Stimulated activated CD8-positive, alpha-beta memory T cell treated with anti-CD3 and anti-CD28 coated beads, Interleukin-15, amount 100 ng/mL, for 48 hours (primary cell): ENCODE measurements at places on chromosomes 4 and X.

DNA sequence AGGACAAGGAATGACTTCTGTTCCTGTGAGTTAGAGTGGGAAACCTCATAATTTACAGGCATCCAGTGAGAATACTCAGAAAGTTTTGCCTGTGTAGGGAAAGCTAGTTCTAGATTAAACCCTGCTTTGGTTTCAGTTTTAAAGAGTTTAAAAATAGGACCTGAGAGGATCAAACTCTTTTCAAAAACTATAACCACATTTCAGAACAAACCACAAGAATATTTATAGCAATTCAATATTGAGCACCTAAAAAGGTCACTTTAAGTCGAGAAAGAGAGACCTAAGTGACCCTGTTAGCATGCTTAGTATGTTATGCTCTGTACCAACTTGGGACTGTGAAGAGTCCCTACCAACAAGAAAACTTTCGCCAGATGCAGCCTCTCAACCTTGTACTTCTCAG, 17.4 kb upstream of the PWWP3B start:
- DNase-seq, result no peak

DNA sequence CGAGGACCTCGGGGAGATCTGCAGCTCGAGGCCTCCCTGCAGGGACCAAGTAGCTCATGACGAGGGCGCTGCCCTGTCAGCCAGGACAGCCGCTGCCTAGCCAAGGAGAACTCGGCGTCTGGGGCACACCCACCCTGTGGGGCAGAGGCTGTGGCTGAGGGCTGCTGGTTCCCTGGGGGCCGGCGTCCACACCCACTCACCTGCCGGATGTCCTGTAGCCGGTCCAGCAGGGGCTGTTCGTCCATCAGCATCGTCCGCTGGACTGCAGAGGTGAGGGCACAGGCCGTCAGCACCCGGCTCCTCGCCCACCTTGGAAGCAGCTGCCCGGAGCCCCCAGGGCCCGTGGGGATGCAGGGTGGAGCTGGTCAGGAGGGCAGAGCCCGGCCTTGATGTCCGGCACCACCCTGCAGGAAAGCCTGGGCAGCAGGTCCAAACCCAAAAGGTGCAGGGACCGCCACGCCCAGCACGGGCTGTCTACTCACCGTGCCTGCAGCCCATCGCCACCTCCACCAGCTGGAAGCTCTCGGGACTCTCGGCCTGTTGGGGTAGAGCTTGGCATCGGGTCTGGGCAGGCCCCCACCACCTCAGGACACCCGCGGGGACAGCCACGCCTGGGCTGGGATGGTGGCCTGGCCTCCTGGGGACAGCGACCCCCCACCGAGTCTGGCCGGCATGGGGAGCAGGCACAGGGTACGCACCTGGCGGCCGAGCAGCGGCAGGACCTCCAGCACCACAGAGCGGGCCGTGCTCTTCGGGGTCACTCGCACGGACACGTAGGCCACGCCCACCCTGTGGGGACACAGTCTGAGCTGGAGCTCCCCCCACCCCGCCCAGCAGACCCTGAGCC, 6.9 kb downstream of the DGKQ start:
- no peak for DNase-seq

GRCh38 chr4:168857009-168857408, 153.0 kb downstream of the CBR4 start:
- no peak for DNase-seq

- DNase-seq, result no peak
These were observed 12.5 kb upstream of the KLF8 start for GRCh38 chrX:56219700-56220099.

GRCh38 chr4:151025759-151026158, 10.7 kb upstream of the LRBA start:
- no peak for DNase-seq

DNA sequence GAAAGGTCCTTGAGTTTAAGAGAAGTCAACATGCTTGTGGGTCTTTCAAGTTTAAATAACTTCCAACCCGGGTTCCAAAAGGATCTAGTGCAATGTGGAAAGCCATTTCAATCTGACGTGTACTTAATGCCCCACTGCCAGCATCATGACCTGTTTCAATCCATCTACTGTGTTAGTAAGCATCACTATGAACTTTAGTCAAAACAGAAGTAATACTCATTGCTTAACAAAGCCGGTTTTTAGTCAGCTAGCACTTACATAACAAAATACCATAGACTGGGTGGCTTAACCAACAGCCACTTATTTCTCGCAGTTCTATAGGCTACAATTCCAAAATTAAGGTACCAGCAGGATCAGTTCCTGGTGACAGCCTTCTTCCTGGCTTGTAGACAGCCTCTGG, 677.5 kb downstream of the DMD start:
- no peak for DNase-seq

DNA sequence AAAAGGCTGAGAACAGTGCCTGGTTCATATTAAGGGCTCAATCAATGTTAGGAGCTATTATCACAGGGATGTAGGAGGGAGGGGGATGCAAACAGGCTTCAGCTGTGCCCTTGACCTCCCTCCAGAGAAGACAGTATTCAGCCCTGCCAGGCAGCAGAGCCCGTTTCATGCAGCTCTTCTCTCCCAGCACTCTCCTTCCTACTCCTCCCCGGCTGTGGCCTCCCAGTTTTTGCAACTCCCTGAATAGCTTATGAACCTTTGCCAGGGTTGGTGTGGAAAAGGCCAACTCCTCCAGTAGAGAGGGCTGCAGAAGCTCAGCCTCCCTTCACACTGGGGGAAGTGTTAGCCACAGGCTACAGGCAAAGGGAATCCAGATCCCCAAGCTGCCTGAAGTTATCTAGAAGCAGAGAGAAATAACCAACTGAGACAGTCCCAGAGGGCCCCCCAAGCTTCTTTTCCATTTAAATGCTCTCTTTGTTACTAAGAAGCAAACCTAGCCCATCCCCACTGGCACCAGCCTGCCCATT, 31.7 kb upstream of the APLN start:
- no peak for DNase-seq

- DNase-seq, result no peak
These were observed 130.8 kb downstream of the ENOX2 start for GRCh38 chrX:130772105-130772775.

GRCh38 chr4:81589262-81589661, 117.6 kb upstream of the RASGEF1B start:
- no peak for DNase-seq

GRCh38 chr4:53040459-53040815, 178.3 kb downstream of the RASL11B start:
- no peak for DNase-seq

DNA sequence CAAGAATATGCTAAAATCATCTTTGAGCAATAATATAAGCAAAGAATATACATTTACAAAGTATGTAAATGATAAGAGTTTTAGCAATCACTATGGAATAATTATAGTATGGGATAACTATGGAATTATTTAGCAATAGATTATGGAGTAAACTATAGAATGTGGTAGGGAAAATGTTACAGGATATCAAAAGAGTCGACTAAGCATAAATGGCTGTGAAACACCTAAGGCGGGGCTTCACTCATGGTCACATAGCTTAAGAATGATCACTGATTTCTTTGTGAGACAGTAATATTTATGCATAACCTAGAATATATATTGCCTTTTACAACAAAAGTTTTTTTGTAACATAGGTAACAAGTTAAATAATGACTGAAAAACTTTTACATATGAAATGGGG, 2049.7 kb downstream of the ARAP2 start:
- DNase-seq, result no peak

- DNase-seq, result no peak
These were observed 10.9 kb upstream of the NALF2 start for GRCh38 chrX:69493193-69493592.

DNA sequence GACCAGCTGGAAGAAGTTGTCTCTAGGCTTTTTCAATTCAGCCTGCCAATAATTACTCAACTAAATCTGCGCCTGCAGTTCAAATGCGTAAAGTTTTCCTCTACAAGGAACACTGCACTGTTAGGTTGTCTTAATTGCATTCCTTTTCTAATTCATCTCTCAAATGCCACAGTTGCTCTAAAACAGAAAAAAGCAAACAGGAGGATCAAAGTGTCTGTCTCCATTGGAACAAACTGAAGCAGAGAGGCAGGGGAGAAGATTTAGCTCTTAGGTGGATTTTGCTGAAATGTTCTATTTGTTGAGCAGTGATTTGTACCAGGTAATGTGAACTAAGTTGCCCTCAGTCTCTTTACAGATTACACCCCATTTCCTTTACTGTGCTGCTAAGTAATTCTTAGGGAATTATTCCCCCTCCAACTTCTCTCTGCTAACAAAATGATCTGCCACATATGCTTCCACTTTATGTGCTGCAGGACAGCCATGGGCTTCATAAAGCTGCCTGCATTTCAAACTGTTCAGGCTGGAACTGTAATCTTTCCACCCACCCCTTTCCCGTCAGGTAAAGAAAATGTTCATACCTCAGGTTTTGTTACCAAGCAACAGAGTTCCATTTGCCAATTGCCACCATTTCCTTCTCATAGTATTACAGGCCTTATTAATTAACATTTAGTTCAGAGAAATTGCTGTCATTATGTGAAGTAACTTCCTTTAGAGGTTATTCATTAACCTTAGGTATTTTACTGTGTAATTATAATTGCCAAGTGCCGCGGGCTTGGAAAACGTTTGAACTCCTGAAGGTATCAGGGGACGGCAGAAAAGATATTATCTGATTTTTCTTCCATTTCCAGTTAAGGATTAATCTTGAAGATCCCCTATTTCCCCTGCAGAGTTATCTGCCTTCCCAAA, 149.3 kb downstream of the SPRY1 start:
- DNase-seq, result no peak

GRCh38 chr4:56976837-56977320, 527 bp downstream of the NOA1 start:
- no peak for DNase-seq

GRCh38 chr4:2651546-2651945, 104.6 kb downstream of the TNIP2 start:
- DNase-seq, result no peak

GRCh38 chrX:130415201-130415600, 13.4 kb downstream of the RBMX2 start:
- DNase-seq, result no peak

DNA sequence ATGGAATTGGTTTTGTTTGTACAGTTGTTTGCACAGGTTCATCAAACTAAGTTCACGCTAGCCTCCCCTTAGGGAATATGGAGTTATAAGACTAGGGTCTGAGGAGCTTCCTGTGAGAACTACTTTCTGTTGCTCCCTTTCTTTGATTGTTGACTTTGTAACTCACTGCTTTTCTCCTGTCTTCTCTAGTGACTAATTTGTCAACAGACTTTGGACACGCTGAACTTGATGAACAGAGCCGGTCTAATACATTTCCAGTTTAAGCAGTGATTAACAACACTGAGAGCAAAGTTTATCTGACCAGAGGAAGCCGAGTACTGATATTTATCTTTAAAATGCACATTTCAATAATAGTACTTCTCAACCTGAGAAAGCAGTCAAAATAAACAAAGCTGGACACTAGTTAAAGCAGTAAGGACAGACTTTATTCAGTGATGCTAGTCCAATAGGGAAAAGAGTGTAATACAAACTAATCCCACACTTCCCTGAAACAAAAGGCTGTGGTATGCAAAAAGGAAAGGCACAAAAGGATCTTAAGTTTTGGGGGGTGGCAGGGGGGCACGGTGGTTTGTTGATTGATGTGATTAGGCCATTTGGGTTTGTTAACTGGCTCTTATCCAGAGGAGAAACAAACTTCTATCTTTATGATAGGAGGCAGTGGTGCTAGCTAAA, 2.7 kb upstream of the NUDT9 start:
- no peak for DNase-seq

GRCh38 chr4:98672583-98673287, 14.3 kb upstream of the TSPAN5 start:
- no peak for DNase-seq

GRCh38 chr4:102288497-102288896, 56.8 kb downstream of the SLC39A8 start:
- DNase-seq, result no peak

- no peak for DNase-seq
These were observed 170.6 kb upstream of the PACRGL start for GRCh38 chr4:20529691-20530090.

DNA sequence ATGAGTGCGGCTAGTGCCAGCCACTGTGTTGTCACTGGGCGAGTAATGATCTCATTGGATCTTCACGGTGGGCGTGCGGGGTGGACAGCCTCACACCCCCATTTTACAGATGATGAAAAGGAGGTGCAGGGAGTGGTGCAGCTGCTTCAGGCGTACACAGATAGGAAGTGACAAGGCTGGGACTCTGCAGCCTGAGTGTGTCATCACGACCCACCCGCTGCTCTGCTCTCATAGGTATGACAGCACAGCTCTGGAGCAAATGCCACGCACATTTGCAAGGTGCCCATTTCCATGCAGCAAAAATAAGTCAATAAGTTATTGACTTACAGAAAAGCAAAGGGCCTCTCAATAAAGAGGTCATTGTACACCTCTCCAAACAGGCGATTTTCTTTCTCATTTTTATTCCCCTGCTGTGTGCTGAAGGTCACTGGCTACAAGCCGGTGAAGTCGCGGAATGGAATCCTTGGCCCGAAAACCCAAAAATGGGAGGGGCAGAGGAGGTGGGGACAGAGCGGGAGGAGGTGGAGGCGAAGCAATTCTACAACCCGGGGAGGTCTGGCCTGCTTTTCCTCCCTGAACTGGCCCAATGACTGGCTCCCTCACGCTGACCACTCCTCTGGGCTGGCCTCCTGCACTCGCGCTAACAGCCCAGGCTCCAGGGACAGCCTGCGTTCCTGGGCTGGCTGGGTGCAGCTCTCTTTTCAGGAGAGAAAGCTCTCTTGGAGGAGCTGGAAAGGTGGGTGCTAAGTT, at the start of gene SOD3:
SOD3 (plus strand) TSS at position 658 of the 750 bp plus-strand sequence. CDS start 3,949 bp downstream, outside the sequence.
- no peak for DNase-seq

DNA sequence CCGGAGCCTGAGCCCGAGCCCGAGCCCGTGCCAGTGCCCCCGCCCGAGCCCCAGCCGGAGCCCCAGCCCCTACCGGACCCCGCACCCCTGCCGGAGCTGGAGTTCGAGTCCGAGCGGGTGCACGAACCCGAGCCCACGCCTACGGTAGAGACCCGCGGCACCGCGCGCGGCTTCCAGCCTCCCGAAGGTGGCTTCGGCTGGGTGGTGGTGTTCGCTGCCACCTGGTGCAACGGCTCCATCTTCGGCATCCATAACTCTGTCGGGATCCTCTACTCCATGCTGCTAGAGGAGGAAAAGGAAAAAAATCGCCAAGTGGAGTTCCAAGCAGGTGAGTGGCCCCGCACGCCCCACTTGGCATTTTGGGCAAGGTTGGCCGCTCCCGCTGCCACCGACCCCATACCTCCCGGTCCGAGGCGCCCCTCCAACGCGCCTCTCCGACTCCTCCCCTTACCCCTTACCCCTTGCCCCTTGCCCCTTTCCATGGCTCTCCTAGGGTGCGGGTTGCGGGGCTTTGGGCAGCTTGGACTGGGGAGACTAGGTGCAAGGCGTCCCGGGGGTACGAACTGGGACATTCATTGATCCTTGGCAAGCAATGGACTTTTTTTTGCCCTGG, 553 bp downstream of the SLC16A2 start:
- no peak for DNase-seq

DNA sequence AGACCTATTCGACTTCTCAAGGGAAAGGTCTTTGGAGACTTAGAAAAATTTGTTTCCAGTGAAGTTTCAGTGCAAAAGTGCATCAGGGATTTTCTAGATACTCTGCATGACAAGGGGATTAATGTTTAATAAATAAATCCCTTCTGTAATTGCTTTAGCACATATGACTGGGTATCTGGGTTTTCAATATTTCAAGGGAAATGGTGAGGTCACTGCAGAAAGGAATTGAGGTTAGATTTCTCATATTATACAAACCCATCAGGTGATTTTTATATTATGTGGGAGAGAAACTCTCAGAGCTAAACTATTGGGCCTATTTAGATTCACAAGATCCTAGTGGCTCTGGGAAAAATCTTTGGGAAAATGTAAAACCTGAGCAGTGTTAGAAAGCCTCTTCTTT, 48.3 kb upstream of the SLC4A4 start:
- DNase-seq, result no peak

- peak; percentile 6 for DNase-seq
These were observed 107.5 kb upstream of the RPL34 start for GRCh38 chr4:108512615-108513505.
